ENCODE measurements at places on chromosomes 12 and 14.

- no peak for DNase-seq
Observed at GRCh38 chr12:124520265-124520701, 47.1 kb downstream of the NCOR2 start.

GRCh38 chr14:94163796-94164195 is 10.3 kb upstream of the PPP4R4 start:
- DNase-seq = no peak

- DNase-seq = no peak
Observed at GRCh38 chr14:30153717-30154116, 226.1 kb upstream of the PRKD1 start.

DNA sequence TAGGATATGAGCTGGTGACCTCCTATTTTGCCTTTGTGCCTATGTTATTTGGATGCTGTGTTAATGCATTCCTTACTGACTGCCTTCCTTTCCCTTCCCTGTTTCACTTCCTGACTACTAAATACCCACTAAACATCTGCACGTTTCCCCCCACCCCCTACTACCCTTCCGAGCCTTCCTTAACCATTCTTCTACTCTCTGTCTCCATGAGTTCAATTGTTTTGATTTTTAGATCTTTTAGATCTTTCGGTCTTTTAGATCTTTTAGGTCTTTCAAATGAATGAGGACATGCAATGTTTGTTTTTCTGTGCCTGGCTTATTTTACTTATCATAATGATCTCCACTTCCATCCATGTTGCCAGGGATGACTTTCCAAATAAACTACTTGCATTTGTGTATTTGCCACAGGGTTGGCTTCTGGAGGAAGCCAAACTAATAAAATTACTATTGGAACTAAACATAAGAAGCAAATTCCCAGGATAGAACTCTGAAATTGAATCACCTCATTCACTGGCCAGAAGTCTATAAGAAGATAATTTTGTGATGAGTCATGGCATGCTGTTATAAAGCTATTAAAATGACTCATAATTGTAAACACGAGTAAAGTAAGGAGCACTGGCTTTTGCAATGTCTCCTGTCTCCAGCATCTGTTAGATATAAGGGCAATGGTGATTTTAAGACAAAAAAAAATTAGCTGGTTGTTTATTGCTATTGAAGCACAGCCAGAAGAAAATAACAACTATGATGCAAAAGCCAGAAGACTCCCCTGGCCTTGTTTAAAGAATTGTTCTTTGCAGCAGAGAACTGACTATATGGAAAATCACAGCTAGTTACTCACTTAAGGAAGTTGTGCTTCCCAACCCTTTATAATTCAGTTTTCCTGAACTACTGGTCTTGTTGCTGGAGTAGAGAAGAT is 586.3 kb downstream of the LRFN5 start:
- DNase-seq = no peak

GRCh38 chr12:110135806-110136205 is 11.6 kb downstream of the IFT81 start:
- DNase-seq = no peak

GRCh38 chr14:87067591-87067990 is 925.4 kb downstream of the GALC start:
- DNase-seq = no peak

All from T-helper 1 cell (primary cell).